Left ventricle myocardium inferior (tissue), 1 donor: ENCODE measurements at places on chromosomes 3 and 15.

DNA sequence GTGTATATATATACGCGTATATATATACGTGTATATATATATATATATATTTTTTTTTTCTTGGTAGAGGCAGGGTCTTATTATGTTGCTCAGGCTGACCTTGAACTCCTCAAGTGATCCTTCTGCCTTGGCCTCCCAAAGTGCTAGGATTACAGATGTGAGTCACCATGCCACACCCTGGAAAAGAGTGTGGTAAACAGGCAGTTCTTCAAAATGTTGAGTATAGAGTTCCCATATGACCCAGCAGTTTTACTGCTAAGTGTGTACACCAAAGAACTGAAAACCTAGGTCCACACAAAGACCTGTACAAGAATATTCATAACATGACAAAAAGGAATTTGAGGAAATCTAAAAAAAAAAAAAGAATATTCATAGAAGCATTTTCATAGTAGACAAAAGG, 71.8 kb upstream of the GCNT3 start:
- DNase-seq = no peak

DNA sequence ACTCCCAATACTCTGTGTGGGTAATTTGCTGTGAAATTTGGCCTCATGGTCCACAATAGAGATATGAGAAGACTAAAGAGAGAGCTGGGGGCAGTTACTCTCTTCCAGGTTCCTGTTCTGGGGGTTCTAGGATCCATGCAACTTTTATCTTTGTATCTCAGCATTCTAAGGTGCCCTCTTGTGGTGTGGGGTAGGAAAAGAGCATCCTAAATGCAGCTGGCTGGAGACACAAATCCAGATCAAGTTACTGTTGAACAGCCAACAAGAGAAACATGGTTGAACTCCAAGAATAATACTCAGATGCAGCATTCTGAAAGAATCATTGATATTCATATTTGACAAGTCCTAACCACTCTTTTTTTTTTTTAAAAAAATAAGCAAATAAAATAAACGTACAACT, 238.2 kb downstream of the GREM1 start:
- no peak for DNase-seq

DNA sequence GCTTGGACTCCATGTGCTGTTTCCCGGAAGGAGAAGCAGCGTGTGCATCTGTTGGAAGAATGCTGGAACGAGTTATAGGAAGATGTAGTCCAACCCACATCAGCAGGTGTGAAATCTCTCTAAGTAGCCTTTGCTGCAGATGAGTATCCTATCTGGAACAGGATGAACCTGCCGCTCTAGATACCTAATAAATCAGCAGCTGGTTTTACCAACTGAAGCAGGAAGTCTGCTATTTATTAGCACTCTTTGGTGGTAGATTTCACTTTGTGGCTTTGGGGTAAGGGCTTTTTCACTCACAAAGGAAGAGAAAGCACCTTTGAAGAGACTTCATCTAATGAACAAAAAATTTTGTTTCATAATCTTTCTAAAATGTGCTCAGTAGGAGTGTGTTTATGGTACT, 66.4 kb downstream of the DCUN1D1 start:
- no peak for DNase-seq

DNA sequence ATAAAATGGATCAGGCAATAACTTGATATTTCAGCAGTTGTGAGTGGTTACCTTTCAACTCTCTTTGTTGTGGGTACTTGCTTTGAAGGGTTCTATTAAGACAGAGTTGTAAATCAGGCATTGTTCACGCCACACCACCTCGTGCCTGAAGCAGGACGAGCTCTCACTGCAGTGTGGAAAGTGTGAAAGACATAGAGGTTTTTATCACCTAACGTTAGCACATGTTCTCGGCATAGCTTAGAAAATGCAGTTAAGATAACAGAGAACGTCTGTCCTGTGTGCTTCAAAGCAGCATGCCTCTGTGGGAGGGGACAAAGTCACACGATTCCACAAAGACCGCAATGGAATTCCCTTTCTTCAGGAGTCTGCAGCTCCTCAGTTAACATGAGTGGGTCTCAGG, 7.8 kb downstream of the ADAMTS17 start:
- DNase-seq = no peak

DNA sequence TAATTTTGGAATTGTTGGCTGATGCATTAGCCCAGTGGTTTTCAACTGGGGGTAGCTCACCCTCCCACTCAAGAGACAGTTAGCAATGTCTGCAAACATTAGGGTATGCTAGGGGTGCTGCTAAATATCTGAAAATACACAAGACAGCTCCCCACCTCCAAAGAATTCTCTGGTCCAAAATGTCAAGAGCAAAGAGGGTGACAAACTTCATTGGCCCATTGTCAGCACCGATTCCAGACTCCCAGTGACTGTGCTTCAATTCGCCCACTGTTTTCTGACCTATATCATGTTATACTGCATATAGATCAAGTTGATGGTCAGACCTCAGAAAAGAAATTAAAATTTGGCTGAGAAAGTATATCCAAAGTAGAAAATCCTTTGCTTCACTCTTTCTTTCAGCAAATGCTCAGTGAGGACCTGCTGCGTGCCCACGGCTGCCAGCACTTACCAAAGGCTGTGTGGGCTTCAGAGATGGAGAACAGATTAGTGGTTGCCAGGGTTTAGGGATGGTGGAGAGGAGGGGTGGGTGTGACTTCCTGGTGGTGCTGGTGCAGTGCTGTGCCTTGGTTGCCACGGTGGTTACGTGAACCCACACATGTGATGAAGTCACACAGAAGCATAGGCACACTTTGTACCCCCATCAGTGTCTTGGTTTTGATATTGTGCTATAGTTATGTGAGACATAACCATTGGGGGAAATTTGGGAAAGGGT, 204.0 kb downstream of the PLCL2 start:
- DNase-seq = no peak

DNA sequence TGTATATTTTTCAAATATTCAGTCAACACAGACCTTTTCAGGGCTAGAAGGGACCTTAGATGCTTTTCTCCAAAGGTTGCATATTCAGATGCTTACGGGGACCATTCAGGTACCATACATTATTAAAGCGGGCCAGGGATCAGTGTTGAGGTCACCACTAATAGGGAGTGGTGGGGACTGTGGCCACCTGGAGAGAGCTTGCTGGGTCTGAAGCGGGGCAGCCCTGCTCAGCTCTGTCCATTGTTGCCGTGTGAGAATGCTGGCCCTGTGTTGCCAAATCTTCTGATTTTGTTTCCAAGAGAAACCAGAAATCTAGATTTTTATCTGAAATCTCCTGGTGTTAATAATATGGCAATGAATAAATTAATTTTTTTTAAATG, 23.7 kb downstream of the ABHD2 start:
- DNase-seq = no peak

- no peak for DNase-seq
Measured at GRCh38 chr15:40217166-40217824, 21.6 kb upstream of the PAK6 start.

DNA sequence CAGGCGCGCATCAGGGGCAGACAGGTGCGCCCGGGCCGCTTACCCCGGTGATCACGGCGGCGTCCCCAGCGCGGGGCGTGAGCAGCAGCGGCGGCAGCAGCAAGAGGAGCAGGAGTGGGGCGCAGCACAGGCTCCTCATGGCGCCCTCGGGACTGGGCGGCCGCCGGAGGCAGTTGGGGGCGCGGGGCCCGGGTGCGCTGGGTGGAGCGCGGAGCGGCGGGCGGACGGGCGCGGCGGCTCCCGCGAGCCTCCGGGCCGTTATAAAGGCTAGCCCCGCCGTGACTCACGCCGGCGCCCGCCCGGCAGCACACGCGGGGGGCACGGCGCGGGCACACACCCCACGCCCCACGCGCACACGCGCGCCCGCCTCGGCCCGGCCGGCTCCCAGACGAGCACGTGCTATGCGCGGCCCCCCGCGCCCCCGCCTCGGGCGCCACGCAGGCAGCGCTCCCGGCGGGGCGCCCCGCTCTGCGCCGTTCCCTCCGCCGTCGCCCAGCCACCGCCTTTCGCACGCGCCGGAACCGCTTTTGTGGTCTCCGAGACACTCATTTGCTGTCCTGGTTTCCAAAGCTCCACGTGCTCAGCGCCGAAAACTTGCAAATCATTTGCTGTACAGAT, at the start of gene PROK2:
Gene PROK2 (minus strand): TSS at position 235 of the 618 bp plus-strand sequence. CDS start 96 bp downstream, at position 139.
- DNase-seq = no peak

- DNase-seq = no peak
Measured at GRCh38 chr15:42102646-42103235, 8.4 kb upstream of the PLA2G4D start.

DNA sequence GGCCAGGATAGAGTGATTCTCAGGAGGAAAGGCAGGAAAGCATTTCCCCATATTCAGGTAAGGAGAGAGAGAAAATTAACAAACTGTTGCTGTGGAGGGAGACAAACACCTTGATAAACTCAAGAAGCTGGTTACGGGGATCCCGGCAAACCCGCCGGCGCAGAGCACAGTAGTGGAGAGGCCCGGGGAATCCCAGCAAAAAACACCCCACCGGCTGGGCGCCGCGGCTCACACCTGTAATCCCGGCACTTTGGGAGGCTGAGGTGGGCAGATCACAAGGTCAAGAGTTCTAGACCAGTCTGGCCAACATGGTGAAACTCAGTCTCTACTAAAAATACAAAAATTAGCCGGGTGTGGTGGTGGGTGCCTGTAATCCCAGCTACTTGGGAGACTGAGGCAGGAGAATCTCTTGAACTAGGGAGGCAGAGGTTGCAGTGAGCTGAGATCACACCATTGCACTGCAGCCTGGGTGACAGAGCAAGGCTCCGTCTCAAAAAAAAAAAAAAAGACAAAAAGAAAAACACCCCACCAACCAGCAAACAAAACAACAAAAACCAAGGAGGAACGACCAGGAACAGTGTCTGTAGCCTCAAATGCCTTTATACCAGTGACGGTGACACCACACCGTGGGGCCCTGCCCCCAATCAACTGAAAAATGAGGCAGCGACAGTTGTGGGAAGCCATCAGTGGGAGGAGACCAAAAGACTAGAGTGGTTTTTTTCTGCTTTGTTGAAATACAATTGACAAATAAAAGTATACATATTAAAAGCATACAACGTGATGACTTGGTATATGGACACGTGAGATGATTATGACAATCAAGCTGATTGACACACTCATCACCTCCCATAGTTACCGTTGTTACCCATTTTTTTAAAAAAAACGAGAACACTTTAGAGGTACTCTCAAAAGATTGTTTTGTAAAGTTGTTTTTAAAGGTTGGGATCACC, 40.2 kb upstream of the IDH2 start:
- DNase-seq = no peak

GRCh38 chr3:159898147-159898546, 90.5 kb upstream of the IL12A start:
- peak; percentile 33 for DNase-seq

GRCh38 chr3:168828943-168829342, 733.2 kb upstream of the GOLIM4 start:
- no peak for DNase-seq

GRCh38 chr3:140995881-140996280, 54.2 kb downstream of the SLC25A36 start:
- no peak for DNase-seq

DNA sequence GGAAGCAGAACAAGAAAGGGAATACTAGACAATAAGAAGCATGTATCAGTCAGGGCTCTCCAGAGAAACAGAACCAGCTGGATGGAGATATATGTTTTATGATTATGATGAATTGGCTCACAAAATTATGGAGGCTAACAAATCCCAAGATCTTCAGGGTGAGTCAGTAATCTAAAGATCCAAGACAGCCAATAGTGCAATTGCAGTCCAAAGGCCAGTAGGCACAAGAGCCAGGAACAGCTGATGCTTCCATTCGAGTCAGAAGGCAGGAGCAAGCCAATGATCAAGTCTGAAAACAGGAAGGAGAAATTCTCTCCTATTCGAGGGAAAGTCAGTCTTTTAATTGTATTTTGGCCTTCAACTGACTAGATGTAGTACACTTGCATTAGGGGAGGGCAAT, 164.9 kb upstream of the ST8SIA2 start:
- no peak for DNase-seq

- DNase-seq = no peak
Measured at GRCh38 chr3:102905811-102906210, 471.0 kb downstream of the ZPLD1 start.

DNA sequence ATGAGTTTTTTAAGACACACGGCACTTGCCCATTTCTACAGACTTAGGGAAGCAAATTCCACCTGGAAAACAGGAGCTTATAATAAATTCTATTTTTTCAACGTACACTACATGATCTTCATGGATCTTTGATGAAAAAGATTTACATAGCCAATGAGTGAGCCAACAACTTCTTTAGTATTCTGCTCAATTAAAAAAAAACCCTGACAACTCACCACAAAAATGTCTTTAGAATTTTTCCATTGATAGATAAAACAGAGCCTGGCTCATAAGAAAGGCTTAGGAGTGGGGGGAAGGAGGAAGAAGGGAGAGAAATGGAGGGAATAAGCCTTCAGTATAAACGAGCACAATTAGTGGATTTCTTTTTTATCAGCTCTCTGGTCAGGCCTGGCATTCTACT, 126.7 kb downstream of the ATP10A start:
- DNase-seq = no peak

DNA sequence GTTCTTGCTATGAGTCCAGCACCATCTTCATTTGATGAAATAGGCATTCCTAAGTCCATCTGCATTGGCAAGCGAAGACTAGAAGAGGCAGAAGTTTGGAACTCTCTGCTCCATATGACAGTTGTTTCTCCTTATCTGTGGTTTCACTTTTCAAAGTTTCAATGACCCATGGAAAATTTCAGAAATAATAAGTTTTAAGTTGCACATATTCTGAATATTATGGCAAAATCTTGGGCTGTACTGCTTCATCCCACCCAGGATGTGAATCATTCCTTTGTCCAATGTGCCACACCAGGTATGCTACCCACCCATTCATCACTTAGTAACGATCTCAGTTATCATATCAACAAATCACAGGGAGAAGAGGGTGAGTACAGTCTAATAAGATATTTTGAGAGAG, 647.9 kb downstream of the GRM7 start:
- DNase-seq = no peak

GRCh38 chr3:155790272-155790925, 15.7 kb downstream of the C3orf33 start:
- no peak for DNase-seq

GRCh38 chr3:98875535-98875934, 26.0 kb downstream of the DCBLD2 start:
- DNase-seq = no peak

DNA sequence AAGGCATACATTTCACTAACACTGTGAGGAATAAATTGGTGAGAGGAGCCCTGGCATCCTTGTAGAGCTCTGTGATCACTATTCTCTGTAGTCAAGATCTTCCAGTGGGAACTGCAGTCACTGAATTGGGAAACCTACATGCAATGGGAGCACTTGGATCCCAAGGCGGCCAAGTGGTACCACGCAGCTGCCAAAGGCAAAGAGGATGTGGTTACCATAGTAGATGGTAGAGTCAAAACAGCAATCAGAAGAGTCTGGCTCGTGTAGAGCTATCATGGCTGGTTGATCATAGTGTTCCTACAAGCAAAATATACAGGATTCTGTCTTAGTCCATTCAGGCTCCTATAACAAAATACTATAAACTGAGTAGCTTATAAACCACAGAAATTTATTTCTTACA, 849.7 kb downstream of the ROBO2 start:
- DNase-seq = no peak

DNA sequence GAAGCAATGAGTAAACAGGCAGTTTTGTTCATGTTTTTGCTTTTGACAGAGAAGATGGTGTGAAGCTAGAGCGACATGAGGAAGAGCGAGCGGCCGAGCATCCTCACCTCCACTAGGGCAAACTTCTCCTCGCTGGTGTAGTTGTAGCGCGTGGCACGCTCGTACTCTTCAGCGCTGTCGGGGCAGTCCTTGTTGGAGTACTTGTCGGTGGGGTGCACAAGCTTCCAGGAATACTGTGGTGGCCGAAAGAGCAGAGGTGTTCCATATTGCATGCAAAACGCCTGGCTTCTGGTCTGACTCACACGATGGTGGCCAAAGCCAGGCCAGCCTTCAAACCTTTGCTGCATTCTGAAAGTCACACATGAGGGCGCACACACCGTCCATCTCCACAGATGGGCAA, 54.3 kb downstream of the CYFIP1 start:
- no peak for DNase-seq
